ENCODE measurements at places on chromosomes 3 and 15.

GRCh38 chr15:42239528-42240182, 31.6 kb upstream of the VPS39 start:
- DNase-seq, result peak; percentile 45

GRCh38 chr15:49815950-49816349, 195.1 kb downstream of the DTWD1 start:
- DNase-seq, result peak; percentile 99

DNA sequence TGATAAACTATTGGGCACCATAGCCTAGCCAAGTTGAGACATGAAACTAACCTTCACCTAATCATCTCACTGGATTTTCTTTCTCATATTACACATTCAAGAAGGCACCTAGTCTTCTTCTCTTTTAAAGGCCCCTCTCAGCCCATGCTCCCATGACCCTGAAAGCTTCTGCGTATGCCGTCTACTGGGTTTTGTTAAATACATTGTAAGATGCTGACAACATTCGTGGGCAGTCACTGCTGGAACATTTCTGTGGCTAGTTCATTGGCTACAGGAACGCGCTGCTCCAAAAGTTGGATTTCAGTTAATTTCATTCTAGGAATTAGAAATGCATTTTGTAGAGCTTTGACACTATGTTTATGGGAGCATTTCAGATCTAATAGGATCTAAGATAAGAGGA, 52.3 kb upstream of the CHD2 start:
- no peak for DNase-seq

DNA sequence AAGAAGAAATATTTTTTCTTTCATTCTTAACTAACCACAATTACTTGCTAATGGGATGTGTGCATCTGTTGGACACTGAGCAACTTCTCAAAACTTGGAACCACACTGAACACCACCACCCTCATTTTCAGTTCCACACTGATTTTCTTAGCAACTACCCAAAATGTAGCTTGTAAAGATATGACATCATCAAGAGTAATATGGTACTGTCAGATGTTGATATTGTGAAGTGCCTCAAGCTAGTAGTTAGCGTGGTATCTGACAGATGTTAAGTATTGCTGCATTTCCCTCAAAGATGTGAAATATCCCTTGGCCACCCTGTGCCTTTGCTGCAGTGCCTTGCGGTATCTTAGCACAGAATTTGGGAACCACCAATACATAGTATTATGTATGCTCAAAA, 9.3 kb downstream of the RFTN1 start:
- DNase-seq, result peak; percentile 49

DNA sequence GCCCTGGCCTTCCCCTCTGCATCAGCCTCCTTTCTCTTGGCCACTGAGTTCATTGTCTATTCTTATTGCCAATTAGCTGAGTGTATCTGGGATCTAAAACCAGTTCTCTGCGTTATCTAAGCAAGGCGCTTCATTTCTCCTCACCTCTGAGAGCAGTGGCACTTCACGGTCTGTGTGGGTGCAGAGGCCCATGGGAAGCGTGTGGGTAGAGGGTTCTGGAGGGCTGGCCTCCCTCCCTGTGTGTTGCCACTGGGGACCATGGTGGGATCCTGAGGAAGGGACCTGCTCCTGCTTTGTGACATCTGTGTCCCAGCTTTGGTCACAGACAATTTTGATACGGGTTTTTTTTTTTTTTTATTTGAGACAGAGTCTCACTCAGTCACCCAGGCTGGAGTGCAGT, 32.7 kb downstream of the EDEM1 start:
- no peak for DNase-seq

DNA sequence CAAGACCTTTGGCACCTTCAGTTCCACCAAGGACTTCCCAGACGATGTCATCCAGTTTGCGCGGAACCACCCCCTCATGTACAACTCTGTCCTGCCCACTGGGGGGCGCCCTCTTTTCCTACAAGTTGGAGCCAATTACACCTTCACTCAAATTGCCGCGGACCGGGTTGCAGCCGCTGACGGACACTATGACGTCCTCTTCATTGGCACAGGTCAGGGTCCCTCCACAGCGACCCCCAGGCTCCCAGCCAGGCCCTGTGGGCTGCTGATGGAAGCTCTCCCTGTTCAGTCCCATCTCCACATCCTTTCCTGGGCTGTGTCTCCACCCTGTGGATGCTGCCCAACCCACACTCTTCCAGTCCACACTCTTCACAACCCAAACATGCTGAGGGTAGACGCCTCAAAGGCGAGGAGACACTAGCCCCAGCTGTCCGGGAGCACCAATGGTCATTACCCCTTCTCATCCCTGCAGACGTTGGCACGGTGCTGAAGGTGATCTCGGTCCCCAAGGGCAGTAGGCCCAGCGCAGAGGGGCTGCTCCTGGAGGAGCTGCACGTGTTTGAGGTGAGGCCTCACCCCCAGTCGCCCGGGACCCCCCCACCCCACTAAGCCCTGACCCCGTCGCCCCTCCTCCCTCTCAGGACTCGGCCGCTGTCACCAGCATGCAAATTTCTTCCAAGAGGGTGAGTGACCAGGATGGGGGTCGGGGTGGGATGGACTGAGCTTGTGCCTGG, 4.3 kb upstream of the LSMEM2 start:
- peak; percentile 54 for DNase-seq

GRCh38 chr3:185995352-185995751, 57.5 kb upstream of the TRA2B start:
- DNase-seq, result peak; percentile 72

DNA sequence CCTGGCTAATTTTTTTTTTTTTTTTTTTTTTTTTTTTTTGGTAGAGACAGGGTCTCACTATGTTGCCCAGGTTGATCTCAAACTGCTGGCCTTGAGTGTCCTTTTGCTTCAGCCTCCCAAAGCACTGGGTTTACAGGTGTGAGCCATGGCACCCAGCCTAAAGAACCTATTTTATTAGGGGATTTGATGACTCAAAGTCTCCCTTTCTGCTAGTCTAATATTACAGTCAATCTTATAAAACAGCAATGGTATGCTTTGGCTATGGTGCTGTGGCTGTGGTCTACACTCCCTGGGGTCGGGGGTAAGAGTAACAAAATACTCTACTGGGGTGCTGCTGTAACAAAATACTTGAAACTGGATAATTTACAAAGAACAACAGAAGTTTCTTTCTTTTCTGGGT, 44.8 kb downstream of the ZNF589 start:
- no peak for DNase-seq

DNA sequence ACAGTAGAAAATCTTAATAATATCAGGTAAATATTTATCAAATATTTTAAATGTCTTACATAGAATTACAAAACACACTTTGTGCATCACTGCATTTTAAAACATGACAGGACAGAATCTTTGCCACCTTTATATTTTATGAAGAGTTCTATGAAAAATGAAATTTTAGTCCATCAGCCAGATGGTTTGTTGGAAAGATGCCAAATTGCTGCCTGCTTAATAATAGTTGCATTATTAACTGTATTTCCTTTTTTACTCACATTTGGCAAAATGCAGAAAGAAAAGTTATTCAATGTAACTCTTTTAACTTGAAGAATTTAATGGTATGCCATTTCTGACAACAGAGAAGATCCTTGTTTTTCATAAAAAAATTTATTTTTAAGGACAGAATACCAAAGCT, 1271.6 kb downstream of the NSUN3 start:
- no peak for DNase-seq

DNA sequence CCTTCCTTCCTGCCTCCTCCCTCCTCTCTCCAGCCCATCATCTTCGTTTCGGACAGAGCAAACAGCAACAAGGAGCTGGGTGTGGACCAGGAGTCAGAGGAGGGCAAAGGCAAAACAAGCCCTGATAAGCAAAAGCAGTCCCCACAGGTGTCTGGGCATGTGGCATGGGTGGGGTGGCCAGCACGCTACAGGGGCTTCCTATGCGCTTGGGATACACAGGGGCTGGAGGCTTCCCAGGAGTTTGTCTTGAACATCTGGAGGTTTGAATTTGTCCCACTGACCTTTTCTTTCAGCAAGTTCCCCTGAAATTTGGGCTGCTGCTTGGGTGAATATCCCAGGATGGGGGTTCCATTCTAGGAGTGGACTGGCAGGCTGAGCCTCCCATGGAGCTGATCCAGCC, 48.9 kb downstream of the CAPN3 start:
- no peak for DNase-seq

DNA sequence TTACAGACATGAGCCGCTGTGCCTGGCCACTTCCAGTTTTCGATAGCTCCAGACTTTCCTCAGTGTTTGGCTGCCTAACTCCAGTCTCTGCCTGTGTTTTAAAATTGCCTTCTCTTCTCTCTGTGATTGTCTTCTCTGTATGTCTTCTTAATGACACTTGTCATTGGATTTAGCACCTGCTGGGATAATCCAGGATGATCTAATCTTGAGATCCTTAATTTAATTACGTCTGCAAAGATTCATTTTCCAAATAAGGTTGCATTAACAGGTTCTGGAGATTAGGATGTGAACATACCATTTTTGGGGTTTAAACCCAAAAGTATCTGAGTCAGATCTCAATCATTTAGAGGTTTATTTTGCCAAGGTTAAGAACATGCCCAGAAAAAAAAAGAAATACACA, 222.2 kb upstream of the PDZRN3 start:
- DNase-seq, result peak; percentile 11

GRCh38 chr3:139318431-139318816, 25.4 kb upstream of the MRPS22 start:
- no peak for DNase-seq

GRCh38 chr3:73674280-73674679, 49.5 kb upstream of the PDZRN3 start:
- DNase-seq, result peak; percentile 51

DNA sequence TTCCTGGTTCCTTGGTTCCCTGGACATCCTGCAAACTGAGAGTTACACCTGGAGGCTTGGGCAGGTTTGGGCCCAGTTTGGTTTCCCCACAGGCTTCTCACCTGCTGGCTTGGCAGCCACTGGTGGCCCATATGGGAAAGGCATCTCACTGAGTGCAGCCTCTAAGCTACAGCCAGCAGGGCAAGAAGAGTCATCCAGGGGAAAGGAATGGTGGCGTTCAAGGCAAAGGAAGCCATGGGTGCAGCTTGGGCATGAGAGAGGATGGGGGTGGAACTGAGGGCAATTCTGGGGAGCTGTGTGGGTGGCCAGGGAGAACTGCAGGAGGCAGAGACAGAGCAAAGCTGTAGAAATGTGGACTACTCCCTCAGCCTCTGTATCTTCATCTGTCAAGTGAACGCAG, 106.4 kb downstream of the EPHB1 start:
- no peak for DNase-seq

DNA sequence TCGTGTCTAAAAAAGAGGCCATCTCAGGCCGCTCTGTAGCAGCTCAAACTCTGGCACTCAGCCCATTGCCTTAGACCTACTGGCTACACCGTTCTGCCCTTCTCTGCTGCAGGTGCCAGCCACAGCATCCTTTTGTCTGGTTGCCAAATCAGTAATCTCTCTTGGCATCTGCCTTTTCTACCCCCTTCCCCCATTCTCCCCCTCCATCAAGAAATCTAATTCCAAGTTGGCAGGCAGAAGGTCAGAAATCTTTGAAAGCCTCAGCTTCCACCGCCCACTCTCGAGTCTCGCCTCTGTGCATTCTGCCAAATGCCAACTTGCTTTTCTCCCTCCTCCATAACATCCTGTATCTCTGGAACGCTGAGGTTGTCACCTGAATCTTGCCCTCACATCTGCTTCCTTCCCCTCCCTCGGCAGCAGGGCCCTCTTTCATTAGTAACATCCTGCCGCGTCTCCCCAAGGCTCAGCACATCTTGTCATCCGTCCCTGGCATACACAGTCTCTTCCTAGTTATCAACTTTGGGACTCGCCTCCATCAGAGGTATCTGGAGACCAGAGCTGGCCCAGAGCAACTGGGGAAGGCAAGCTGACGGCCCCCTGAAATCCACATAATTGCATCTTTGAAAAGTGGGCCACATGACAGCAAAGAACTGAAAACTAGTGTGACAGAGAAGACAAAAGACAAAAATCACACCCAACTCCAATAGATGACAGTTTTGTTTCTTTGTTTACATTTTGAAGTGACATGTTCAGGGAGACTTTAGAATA, 312.0 kb upstream of the CCDC54 start:
- DNase-seq, result peak; percentile 12

DNA sequence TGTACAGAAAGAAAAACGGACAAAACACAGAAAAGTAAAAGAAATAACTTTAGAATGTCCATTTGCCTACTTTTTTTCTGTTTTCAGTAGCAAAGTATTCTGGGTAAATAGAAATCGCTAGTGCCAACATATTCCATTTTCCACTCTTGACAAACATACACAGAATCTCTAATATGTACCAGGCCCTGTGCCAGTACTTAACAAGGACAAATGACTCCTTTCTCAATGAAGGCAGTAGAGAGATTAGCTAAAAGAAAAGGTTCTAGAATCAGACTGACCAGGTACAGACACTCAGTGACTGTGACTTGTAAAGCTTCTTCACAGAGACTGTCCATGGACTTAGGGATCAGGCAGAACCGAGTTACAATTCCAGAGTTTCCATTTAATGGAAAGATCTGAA, 165.8 kb upstream of the STAC start:
- DNase-seq, result no peak

GRCh38 chr3:150581174-150581573, 21.9 kb upstream of the SELENOT start:
- DNase-seq, result no peak

- no peak for DNase-seq
These were observed 12.5 kb downstream of the GSK3B start for GRCh38 chr3:120081719-120082118.

DNA sequence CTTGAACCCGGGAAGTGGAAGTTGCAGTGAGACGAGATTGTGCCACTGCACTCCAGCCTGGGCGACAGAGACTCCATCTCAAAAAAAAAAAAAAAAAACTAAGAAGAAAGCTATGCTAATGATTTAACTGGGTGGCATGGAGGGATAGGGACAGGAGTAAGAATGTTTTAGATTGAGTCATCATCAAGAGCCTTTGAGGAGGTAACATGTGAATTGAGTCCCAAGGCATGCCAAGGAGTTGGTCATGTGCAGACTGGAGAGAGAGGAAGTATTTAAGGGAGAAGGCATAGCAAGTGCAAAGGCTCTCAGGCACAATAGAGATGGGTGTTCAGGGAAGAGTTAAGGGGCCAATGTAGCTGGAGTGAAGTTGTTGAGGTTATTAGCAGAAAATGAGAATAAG, 9.1 kb downstream of the BNC1 start:
- DNase-seq, result peak; percentile 50

GRCh38 chr3:97949743-97950142, 22.5 kb downstream of the RIOX2 start:
- no peak for DNase-seq

- DNase-seq, result peak; percentile 50
These were observed 50.2 kb downstream of the SAMMSON start for GRCh38 chr3:70049761-70050160.

DNA sequence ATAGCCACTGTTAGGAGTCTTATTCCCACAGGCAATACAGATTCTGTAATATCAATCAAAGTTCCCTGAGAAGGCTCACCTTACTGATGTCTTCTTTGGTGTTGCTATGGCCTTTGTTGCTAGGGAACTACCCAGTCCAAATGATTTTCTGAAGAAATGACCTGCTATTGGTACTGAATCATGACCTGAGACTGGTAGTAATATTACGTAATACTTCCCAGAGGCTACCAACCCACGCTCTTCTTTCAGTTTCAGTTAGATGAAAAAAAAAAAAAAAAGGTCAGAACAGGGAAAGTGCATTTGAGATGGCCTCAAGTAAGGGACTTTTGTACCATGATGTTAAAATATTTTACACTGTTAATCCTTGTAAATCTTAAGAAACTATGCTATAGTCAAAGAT, 1092.5 kb upstream of the EPHA6 start:
- DNase-seq, result no peak

- DNase-seq, result peak; percentile 55
These were observed 602.6 kb downstream of the PYDC2 start for GRCh38 chr3:192063570-192063969.

GRCh38 chr15:70034596-70034995, 63.1 kb downstream of the TLE3 start:
- DNase-seq, result no peak

All from fibroblast of skin of right biceps (primary cell).